ENCODE measurements at places on chromosomes 13 and 19.

DNA sequence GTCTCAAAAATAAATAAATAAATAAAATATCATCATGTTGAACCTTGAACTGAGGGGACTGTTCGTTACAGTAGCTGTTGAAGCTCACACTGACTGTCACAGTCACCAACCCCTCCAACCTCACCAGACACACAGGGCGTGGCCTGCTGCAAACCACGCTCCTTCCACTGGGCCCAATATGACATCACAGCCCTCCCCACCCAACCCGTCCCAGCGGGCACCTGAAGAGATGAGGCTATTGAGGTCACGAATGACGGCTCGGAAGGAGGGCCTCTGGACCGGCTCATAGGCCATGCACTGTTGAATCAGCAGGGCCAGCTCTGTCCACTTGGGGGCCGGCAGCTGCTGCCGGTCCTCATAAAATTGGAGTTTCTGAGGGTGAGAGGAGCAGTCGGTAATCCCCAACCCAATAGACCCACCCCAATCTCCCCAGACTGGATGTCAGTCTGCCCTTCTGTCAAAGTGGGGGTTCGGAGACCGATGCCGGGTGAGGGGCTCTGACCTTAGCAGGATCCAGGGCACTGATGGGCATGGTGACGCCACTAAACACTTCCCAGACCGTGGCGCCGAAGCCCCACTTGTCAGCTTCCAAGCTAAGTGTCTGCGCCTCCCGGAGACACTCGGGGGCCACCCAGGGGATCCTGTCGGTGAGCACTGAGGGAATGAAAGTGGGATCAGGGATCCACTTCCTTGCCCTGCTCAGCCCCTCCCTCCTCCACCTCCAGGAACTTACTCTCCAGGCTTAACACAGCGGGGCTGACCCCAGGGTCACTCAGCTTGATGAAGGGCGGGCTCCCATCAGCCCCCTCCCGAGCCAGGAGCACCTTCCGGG is 13.2 kb downstream of the JAK3 start:
- no peak for DNase-seq

DNA sequence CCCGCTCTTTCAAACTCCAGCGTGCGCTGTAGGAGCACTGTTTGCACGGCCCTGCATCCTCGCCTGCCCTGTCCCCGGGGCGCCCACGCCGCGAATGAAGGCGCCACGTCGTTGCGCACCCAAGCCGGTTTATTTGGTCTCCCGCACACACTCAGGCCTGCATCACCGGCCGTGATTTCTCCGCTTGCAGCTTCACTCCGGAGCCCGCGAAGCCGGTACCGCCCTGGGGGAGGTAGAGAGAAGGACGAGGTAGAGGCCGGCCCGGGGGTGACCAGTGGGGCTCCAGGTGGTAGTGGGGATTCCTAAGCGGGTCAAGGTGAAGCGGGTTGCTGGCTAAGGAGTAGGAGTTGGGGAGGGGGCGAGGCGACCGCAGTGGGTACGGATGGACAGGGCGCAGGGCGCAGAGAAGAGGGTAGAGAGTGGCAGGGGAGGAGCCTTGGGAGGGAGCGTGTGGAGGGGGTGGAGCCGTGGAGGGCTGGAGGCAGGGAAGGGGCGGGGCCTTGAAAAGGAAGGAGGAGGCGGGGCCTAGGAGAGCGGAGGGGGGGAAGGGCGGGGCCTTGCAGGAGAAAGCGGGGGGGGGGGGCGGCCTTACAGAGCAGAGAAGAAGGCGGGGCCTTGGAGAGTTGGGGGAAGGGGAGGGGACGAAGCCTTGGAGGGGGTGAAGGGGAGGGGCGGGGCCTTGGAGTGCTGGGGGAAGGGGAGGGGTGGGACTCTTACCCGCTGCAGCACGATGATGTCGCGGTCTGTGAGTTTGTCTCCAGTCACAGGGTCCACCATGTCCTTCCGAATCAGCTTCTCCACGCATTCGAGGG is 24.6 kb downstream of the NOSIP start:
- DNase-seq, result peak; percentile 75

GRCh38 chr19:19120308-19121231 is 17.7 kb downstream of the TMEM161A start:
- DNase-seq, result no peak

GRCh38 chr19:22610121-22610520 is 24.0 kb upstream of the ZNF492 start:
- DNase-seq, result no peak

- DNase-seq, result no peak
Observed at GRCh38 chr13:27411341-27411740, 13.1 kb upstream of the GTF3A start.

All from CD4-positive, alpha-beta T cell treated with Interleukin-2 at 100 ng/mL for 4 hours (primary cell).